ENCODE measurements at places on chromosomes 12 and 14.
A peak's percentile ranks its signal among the peaks of the same experiment; 100 is the strongest.

DNA sequence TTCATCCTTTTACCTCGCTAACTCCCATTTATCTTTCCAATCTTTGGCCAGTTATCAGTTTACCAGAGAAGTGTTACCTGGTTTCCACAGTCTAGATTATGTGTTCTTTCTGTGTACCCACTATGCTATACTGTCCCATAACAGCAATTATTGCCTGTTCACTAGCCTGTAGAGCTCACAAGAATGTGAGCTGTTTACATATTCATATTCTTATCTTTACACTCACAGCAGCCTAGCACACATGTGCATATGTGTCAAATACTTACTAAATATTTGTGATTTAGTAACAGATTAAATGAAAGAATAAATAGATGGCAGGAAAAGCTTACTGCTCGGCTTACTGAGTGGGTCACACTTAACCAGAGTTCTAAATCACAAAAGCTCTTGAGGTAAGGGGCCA is 97.8 kb downstream of the NOVA1 start:
- H3K4me3 ChIP-seq: no peak overlapping the region
- DNase-seq: no peak
- no peaks in the 10 kb centered on the region for H3K36me3 ChIP-seq
- H3K4me1 ChIP-seq: no peaks in the 10 kb centered on the region
- no peaks in the 10 kb centered on the region for H3K27me3 ChIP-seq

- H3K4me3 ChIP-seq: no peak overlapping the region
- no peak overlapping the region for H3K27ac ChIP-seq
- no peak for DNase-seq
- H3K4me1 ChIP-seq: no peaks in the 10 kb centered on the region
These were observed 759.1 kb downstream of the GALC start for GRCh38 chr14:87233806-87234384.

DNA sequence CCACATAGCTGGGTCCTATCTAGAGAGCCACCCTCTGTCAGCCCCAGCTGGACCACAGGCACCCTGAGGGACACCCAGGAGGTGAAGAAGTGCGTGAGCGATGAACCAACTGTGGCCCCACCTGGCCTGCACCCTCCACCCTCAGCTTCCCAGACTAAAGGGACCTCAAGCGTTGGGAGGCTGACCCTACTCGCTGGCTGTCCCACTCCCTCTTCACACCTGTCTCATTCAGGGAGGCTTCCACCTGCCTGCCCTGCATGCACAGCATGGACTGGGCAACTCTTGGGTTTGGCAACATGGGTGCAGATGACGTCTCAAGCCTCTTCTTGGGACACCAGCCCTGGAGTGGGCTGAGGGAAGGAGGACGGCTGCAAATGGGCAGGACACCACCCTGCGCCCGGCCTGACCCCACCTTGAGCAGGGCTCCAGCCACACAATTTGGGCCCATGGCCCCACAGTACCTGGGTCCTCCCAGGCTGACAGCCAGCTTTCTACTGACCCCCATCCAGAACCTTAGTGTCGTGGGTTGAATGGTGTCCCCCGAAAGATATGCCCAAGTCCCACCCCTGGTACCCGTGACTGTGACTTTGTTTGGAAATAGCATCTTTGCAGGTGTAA is 2.1 kb downstream of the TMEM179 start:
- H3K4me1 ChIP-seq: no peaks in the 10 kb centered on the region
- H3K36me3 ChIP-seq: no peaks in the 10 kb centered on the region
- H3K27me3 ChIP-seq: no peaks in the 10 kb centered on the region
- no peak for DNase-seq
- no peak overlapping the region for H3K4me3 ChIP-seq
- H3K27ac ChIP-seq: no peak overlapping the region

GRCh38 chr12:104457746-104458693 is 1.3 kb downstream of the CHST11 start:
- H3K36me3 ChIP-seq: no peaks in the 10 kb centered on the region
- DNase-seq: no peak
- H3K27ac ChIP-seq: peak overlapping the region; percentile 92
- peaks cover 39% of the 10 kb centered on the region for H3K4me1 ChIP-seq
- no peaks in the 10 kb centered on the region for H3K27me3 ChIP-seq
- H3K4me3 ChIP-seq: peak overlapping the region; percentile 94

Data from right atrium auricular region (tissue), 2 donors.